Activated naive CD8-positive, alpha-beta T cell treated with anti-CD3 and anti-CD28 coated beads, Interleukin-2, amount 10 ng/mL, durations not matched to agents 7 days and 5 days (primary cell): ENCODE measurements at places on chromosomes 12 and 14.

DNA sequence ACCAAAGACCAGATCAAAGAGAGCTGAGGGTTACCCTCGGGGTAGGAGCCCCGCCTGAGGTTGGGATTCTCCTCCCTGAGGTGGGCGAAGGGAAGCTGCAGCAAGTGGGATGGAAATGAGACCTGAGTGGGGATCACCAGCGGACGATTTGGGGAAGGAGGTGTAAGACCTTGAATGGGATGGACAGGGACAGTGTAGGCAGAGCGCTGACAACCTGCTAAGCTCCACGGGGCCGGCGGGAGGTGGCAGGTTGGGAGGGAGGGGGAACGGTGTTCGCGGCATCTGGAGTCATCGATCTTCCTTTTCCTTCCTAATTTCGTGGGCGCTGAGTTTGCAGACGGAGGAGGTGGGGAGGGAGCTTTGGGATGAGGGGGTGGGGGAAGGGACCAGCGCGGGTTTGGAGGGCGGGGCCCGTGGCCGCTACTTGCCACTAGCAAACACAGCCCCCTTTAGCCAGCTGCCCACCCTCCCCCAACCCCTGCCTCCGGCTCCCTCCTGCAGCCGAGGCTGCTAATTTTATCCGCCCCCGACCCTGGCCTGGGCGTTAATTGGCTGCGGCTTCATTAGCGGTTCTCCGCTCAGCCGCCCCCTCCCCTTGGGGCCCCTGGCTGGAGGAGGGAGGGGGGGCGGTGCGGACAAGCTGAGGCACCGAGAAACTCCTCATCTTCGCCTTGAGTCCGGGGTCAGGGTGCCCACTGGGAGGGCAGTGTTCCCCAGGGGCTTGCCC lies 2.8 kb upstream of the SHMT2 start:
- peak overlapping the region; percentile 37 for H3K27ac ChIP-seq
- H3K4me1 ChIP-seq: peaks cover 58% of the 10 kb centered on the region
- peak overlapping the region; percentile 71 for H3K4me3 ChIP-seq
- peaks cover 50% of the 10 kb centered on the region for H3K27me3 ChIP-seq
- H3K36me3 ChIP-seq: peaks cover 11% of the 10 kb centered on the region

DNA sequence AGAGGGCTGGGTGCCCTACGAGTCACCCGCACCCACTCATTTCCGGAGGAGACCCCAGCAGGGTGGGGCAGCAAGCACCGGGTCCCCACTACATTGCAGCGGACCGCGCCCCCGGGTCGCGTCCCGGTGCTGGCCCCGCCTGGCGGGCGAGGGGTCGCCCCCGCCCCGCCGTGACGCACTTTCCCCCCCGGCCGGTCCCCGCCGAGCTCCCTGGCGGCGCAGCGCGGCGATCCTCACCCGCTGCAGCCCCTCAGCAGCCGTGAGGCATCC lies 106.1 kb downstream of the PRICKLE1 start:
- H3K27me3 ChIP-seq: peaks cover 86% of the 10 kb centered on the region
- DNase-seq: peak; percentile 41
- H3K27ac ChIP-seq: no peak overlapping the region
- peaks cover 8% of the 10 kb centered on the region for H3K4me1 ChIP-seq
- peak overlapping the region; percentile 85 for H3K4me3 ChIP-seq

DNA sequence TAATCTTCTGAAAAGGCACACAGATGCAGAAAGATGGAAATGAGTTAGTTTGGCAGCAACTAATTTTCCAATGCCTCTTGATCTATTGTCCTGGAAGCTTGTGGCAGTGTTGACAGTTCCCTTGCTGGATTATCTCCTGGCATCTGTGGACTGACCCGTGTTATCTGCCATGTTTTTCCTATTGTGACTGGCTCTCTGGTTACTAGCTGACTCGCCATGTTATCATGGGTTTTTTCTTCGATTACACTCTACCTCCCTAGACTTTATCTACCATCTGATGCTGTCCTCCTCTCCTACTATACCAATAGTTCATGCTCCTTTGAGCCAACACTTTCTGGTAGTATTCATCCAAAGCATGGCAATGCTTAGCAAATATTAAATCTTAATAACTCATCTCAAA lies 63.3 kb upstream of the FLRT2 start:
- H3K4me1 ChIP-seq: no peaks in the 10 kb centered on the region
- no peaks in the 10 kb centered on the region for H3K36me3 ChIP-seq

GRCh38 chr12:71250166-71250565 lies 92.4 kb upstream of the TSPAN8 start:
- no peak overlapping the region for H3K4me3 ChIP-seq
- DNase-seq: no peak
- H3K27me3 ChIP-seq: no peaks in the 10 kb centered on the region
- H3K27ac ChIP-seq: no peak overlapping the region

DNA sequence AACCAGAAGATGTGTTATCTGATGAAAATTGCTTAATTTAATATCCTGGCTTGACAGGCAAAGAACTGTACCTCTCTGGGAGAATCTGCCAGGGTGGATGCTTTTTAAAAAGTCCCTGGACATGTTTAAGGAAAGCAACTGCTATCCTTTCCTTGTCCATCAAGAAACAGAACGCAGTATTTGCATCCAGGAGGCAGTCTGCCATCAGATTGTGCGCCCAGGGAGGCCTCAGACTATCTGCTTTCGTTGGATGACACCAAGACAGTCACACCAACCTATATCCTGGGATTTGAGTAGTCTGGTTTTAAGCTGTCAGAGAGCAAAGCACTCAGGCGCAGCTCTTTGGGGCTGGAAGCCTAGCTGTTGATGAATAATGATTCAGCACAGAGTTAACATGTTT lies 121.9 kb downstream of the TBX5 start:
- no peak for DNase-seq
- no peak overlapping the region for H3K27ac ChIP-seq
- no peaks in the 10 kb centered on the region for H3K4me1 ChIP-seq
- no peaks in the 10 kb centered on the region for H3K27me3 ChIP-seq
- H3K36me3 ChIP-seq: no peaks in the 10 kb centered on the region

GRCh38 chr12:117361905-117362304 lies 479 bp upstream of the NOS1 start:
- peaks cover 58% of the 10 kb centered on the region for H3K27me3 ChIP-seq
- H3K4me1 ChIP-seq: no peaks in the 10 kb centered on the region
- H3K36me3 ChIP-seq: no peaks in the 10 kb centered on the region
- no peak overlapping the region for H3K27ac ChIP-seq
- H3K4me3 ChIP-seq: no peak overlapping the region

DNA sequence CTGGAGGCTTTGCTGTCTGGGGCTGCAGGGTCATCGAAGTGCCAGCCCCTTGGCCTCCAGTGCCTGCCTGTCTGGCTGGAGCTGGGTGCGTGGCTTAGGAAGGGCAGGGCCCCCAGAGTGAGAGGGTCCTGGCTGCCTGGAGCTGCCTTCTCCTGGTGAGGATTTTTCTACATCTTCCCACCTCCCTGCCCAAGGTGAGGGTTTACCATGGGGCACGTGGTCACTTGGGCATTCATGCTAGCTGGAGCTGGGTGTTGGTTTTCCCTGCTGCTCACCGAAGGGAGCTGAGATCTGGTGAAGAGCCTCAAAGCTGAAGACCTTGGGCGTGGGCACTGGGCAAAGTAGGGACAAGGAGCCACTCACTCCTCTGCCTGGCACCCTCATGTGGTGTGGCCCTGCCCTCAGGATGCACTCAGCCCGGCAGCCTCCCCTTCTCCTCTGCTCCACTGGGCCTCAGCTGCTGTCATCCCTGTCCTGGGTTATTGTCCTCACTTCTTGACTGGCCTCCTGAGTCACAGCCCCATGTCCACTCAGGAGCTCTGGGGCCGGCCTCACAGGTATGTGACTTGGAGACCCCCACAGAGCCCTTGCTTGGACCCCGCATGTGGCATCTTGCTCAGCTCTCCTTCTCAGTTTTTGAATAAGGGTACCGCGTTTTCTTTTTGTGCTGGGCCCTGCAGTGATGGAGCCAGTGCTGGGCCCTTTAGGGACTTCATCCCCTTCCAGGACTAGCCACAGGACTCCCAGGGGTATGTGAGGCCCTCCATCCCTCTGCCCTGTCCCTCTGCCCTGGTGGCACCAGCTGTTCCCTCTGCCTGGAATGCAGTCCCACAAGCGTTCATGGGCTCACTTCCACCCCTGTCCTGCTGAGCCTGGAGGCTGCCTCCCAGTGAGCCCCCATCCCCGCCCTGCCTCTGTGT lies 1.6 kb downstream of the CEP170B start:
- no peaks in the 10 kb centered on the region for H3K36me3 ChIP-seq
- peak; percentile 30 for DNase-seq
- H3K27ac ChIP-seq: no peak overlapping the region
- peaks cover 1% of the 10 kb centered on the region for H3K4me1 ChIP-seq

- peaks cover 10% of the 10 kb centered on the region for H3K27me3 ChIP-seq
- DNase-seq: no peak
- no peaks in the 10 kb centered on the region for H3K36me3 ChIP-seq
- no peak overlapping the region for H3K27ac ChIP-seq
Measured at GRCh38 chr14:68762953-68763764, 29.7 kb downstream of the ZFP36L1 start.

- no peaks in the 10 kb centered on the region for H3K36me3 ChIP-seq
- H3K4me1 ChIP-seq: no peaks in the 10 kb centered on the region
- H3K27me3 ChIP-seq: no peaks in the 10 kb centered on the region
- H3K27ac ChIP-seq: no peak overlapping the region
Measured at GRCh38 chr12:97503073-97503855, 40.7 kb downstream of the RMST start.

DNA sequence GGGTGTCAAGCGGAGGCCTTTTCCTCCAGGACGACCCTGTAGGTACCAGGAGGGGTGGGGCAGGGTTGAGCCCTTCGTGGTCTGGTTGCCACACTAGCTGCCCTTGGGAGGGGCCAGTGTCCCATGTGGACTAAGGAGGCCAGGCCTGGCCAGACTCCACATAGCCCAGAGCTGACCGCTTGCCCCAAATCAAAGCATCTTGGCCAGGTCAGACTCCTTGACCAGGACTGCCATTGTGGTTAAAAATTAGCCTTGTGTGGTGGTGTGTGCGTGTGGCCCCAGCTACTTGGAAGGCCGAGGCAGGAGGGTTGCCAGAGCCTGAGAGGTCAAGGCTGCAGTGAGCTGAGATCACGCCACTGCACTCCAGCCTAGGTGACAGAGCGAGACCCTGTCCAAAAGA lies 24.8 kb downstream of the ALDH2 start:
- no peak overlapping the region for H3K4me3 ChIP-seq
- H3K27ac ChIP-seq: no peak overlapping the region
- H3K4me1 ChIP-seq: no peaks in the 10 kb centered on the region
- DNase-seq: no peak

- no peak overlapping the region for H3K4me3 ChIP-seq
- DNase-seq: no peak
- peaks cover 3% of the 10 kb centered on the region for H3K27me3 ChIP-seq
- H3K36me3 ChIP-seq: no peaks in the 10 kb centered on the region
- H3K27ac ChIP-seq: no peak overlapping the region
Measured at GRCh38 chr12:42652048-42652447, 62.5 kb upstream of the PRICKLE1 start.

DNA sequence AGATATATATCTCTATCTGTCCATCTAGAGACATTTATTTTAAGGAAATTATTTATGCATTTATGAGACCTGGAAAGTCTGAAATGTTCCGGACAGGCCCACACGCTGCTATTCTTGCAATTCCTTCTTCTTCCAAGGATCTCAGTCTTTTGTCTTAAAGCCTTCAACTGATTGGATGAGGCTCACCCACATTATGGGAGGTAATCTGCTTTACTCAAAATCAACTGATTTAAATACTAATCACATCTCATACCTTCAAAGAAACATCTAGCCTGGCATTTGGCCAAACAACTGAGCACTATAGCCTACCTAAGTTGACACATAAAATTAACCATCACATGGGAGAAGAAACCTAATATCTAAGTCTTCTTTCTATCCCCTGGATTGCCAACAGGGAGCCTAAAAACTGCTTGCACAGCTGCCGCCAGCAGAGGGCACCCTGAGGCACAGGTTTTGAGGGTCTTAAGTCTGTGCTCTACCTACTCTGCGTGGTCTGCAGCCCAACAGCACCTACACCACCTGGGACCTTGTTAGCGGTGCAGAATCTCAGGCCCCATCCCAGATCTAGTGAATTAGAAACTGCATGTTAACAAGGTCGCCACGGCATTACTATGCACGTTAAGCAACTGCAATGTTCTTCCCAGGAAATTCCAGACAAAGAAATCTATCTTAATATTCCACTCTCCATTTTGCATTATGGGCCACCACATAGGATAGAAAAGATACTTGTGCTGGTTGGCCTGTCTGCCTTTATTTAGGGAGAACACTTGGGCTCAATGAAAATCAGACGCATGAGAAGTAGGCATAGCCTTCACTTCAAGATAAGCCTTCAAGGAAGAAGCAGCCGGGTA lies 249.7 kb downstream of the FOXG1 start:
- H3K27me3 ChIP-seq: no peaks in the 10 kb centered on the region
- no peak overlapping the region for H3K4me3 ChIP-seq
- no peak for DNase-seq
- no peak overlapping the region for H3K27ac ChIP-seq
- no peaks in the 10 kb centered on the region for H3K4me1 ChIP-seq

- no peak overlapping the region for H3K4me3 ChIP-seq
- H3K4me1 ChIP-seq: no peaks in the 10 kb centered on the region
- H3K36me3 ChIP-seq: no peaks in the 10 kb centered on the region
Measured at GRCh38 chr12:38516418-38516817, 199.8 kb downstream of the ALG10B start.

DNA sequence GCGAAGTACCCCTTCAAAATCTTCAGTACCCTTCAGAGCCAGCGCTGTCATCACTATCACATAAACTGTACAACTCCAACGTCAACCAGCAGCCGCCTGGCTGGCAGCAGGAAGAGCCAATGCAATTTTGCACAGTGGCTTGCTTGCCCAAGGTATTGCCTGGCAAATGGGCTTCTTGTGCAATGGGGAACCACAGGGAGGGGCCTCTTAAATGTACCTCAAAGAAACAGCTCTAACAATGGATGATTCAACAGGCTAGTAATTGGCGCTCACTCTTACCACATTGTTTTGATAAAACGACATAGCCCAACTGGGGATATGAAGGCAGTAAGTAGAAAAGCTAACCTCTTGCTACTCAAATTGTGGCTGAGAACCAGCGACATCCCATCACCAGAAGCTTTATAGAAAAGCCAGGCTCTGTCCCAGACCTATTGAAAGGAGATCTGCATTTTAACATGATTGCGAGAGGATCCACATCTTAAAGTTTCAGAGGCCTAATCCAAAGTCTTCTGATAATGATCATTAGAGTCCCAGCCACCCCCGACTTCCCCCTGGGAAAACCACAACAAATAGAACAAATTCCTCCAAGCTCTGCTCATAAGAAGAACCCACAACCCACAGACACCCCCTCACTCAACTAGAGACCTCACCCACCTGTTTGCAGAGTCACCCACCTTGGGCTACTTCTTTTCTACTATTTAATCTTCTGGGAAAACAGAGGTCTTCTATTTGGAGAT lies 125.3 kb upstream of the HIF1A start:
- H3K36me3 ChIP-seq: peaks cover 6% of the 10 kb centered on the region
- DNase-seq: peak; percentile 50
- H3K4me3 ChIP-seq: peak overlapping the region; percentile 69
- H3K27me3 ChIP-seq: peaks cover 1% of the 10 kb centered on the region
- H3K4me1 ChIP-seq: peaks cover 46% of the 10 kb centered on the region

DNA sequence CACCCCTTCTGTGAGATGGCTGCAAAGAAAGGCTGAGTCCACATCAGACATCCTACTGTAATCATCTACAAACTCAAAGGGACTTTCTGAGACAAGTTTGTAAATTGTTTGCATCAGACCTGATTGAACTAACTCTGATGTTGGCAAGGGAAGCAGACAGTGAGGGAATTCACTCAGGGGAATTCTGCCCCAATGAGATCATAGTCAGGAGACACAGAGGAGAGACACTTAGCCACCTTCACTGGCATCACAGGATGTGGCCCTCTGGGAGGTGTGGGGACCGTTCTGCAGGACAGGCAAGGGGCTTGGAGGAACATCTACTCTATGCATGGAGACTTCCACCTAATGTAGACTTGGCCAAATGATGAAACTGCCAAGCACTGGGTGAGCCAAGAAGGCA lies 70.7 kb upstream of the DDX11 start:
- H3K27me3 ChIP-seq: no peaks in the 10 kb centered on the region
- H3K27ac ChIP-seq: no peak overlapping the region
- H3K4me1 ChIP-seq: no peaks in the 10 kb centered on the region
